ENCODE measurements at places on chromosomes 1 and 21.

DNA sequence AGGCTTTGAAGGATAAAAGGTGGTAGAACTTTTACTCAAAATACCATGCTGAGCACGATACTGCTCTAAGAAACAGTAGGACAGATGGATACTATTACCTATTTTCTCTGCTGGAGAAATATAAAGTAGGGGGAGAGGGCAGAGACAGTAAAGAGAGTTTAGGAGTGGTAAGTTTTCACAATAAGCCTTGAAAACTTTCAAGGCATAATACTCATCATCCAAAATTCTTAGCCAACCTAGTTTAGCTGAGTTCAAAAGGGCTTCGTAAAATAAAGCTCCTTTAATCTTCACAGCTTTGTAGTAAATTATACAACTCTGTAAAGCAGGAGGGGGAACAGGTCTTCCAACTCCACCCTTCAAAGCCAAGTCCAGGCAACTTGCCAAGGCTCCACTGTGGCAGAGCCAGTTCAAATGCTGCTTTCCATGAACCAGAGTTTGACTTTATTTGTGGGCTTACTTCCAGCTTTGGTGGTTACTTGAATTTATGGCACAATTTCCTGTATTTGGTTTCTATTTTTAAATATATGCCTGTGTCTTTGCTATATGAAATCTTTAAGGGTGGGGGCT, 15.5 kb downstream of the TEX38 start:
- peak; percentile 68 for DNase-seq

GRCh38 chr1:169514566-169515270, 29.0 kb upstream of the SLC19A2 start:
- DNase-seq = no peak

DNA sequence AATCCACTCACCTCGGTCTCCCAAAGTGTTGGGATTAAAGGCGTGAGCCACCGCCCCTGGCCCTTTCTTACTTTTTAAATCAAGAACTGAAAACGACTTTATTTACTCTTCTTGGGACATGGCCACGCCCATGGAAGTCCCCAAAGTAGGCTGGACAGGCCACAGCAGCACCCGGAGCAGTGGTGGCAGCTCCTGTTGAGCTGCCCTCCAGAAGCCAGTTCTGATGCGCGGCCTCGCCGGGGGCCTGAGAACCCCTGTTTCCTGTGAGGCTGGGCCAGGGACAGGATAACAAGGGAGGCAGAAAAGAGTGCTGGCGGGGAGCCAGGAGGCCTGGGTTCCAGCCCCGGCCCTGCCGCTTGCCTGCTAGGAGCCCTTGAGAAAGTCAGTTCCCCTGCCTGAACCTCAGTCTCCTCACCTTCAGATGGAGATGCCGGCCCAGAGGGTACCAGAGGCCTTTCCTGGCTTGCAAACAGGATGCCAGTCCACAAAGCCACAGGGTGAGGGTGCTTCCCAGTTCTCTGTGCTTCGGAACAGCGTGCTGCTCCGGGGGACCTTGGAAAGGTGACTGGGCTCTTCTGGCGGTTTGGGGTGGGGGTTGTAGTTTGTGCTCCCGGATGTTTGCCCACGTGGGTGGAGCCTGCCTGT, 59.4 kb downstream of the RUNX3 start:
- no peak for DNase-seq

DNA sequence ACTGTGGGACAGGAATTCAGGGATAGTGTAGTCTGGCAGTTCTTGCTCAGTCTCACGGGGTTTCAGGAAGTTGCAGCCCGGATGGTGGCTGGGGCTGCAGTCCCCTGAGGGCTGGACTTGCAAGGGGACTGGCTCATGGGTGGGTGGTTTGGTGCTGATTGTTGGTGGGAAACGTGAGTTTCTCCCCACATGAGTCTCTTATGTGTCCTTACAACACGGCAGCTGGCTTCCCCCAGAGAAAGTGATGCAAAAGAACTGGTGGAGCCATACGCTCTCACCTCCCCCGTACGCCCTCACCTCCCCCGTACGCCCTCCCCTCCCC, 64.9 kb downstream of the EVA1C start:
- DNase-seq = no peak

GRCh38 chr1:23879809-23880208, 11.7 kb upstream of the FUCA1 start:
- no peak for DNase-seq

GRCh38 chr1:211603191-211603701, 24.3 kb upstream of the SLC30A1 start:
- no peak for DNase-seq

GRCh38 chr1:198416296-198416695, 124.2 kb downstream of the ATP6V1G3 start:
- DNase-seq = no peak

Data from right forelimb (tissue), 1 donor.